ENCODE measurements at places on chromosomes 7 and 10.

DNA sequence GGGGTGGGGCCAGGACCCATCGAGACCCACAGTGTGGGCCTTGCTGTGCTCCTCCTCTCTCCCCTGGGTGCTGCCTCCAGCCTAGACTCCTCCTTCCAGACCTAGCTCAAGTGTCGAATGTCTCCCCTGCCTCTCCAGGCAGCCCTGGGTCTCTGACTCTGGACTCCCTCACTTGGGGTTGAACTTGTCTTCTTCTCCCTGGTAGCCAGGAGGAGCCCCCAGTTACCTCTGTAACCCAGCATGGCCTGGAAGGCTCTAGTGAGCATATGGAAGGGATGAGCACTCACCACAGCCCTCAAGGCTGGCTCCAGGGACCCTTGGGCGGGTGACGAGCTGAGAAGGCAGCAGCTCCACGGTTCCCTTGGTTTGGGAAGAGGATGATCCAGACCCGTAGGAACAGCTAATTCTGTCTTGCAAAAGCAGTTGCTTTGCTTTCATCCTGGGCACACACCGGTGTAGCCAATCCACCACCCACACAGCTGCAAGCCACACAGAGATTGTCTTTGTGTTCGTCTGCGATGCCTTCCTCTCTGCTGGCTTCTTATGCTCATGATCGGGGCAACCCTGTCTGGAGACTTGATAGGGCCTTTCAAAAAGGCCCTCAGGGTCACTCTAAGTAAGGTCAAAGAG is 52.3 kb upstream of the ANTXRL start:
- no peak for DNase-seq

GRCh38 chr7:130254555-130254954 is 12.1 kb upstream of the CPA2 start:
- DNase-seq, result no peak

DNA sequence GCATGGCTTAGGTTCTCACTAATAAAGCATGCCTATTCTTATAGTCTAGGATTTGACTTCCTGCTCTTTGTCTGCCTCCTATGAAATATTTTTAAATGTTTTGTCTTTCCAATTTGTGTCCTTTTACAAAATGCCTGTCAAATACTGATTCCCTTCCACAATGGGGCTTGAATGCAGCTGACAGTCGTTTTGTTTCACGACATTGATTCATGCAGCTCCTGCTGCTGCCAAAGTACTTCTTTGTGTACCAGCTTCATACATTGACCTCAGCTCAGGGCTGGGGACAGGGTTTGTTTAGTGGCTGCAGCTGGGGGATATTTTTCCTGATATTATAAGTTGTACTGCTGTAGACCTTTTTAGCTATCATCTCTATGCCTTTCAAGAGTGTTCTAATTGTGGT is 371.9 kb upstream of the CHRM2 start:
- DNase-seq, result no peak

DNA sequence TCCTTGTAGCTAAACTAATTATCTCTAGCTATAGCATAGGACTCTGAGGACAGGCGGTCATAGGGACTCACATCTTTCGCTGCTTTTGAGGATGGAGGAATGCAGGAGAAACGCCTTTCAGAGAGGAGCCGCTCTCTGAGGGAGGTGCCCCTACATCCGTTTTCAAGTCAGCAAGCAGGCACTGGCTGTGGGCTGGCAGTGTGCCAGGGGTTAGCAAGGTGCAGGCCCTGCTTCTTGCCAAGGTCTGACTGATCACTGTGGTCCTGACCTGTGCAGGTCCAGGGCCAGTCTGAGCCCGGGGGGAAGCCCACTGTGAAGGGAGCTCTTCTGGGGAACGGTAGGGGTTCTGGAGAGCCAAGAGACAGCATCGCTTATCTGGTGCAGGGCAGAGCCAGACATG is 89.4 kb downstream of the SH3PXD2A start:
- DNase-seq, result no peak

DNA sequence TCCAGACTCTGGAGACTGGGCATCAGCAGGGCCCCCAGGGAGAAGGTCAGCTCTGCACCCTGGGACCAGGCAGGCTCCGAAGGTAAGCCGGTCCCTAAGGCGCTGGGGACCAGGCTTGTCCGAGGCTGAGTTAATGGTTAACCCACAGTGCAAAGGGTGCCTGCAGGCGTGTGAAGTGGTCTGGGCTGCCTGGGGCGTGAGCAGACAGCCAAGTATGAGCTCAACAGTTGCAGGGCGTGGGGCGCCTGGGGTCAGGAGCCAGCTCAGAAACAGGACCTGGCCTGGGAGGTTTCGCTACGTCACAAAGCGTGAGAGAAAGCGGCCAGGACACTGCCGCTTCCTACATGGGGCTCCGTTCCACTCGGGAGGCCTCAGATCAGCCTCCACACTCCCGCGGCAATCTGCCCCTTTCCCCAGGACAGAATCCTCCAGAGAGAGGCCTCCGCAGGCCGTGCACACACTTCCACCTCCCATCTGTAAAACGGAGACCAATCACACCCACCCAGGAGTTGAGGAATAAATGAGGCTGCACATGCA is 16.0 kb downstream of the PDGFA start:
- DNase-seq, result no peak

DNA sequence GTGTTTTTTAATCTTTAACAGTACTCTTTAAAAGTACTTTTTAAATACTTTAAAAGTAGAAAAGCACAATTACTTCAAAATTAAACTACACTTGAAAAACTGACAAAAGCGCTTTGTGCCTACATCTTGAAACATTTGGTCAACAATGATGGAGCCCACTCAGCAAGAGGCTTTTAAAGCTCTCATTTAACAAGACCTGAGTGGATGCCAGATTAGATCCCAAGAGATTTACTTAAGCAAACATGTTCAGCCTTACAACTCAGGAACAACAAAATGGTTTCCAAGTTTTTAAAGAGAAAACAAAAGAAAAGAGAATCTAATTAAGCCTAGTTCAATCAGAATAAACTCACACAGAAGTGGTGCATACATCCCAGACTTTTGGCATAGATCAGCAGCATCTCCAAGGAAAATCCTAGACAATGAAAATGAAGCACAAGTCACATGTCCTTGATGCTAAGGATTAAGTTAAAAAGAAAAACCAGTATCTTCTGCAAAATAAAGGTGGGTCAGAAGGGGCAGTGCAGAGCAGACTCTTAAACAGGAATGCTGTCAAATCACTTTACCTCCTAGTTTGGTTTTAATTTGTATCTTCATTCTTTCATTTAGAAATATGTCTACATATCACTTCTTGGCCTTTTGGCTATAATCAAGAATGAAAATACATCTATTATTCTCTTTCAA is 26.2 kb downstream of the HIBADH start:
- peak; percentile 77 for DNase-seq
